Activated naive CD8-positive, alpha-beta T cell treated with anti-CD3 and anti-CD28 coated beads for 36 hours (primary cell): ENCODE measurements at places on chromosomes 11 and 22. TPM values are rescaled to one million over a fixed set of nuclear protein-coding genes. Genes with fewer than 3 reads are reported as not detected.

XKR3 gene
- total RNA-seq, result not detected

POU2AF3 gene
- total RNA-seq, result not detected

SCGB1A1 gene
- total RNA-seq, result not detected

FOLR1 gene
- total RNA-seq, result not detected

SYTL2 gene
- total RNA-seq, result 5.8 TPM

ENTHD1 gene
- total RNA-seq, result 0.39 TPM

DNA sequence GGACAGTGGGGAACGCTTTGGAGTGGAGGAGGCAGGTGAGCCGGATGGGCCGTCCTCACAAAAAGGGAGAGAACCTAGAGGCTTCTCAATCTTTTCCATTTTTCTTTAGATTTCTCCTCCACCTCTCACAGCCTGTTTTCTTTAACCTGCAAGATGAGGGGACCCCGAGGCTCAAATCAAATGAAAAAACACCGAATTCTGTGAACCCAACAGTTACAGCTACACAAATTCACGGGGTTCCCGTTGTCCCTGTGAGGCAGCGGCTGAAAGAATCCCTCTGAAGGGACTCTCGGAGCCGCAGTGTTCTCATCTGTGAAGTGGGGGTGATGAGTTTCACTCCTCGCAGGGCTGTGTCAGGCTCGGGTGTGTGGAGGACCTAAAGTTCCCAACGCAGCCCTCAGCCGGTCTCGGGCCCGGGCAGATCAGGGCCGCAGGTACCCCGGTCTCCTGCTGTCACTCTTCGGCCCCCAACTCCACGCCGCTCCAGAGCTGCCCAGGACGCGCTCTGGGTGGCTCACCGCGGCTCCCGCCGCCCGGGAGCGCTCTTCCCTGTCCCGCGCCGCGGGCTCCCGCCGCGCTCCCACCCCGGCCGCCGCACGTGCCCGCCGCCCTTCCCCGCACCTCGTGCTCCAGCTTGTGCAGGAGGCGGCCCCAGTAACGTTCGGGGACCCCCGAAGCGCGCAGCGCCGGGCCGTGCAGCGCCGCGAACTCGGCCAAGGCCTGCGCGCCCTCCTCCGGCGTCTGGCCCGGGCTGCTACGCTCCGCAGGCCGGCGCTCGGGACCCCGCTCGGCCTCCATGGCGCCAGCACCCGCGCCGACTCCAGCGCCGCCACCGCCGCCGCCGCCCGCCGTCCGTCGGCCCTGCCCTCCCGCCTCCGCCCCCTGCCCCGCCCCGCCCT, at the start of gene TTLL12:
Gene TTLL12 (minus strand): TSS at position 863 of the 899 bp plus-strand sequence. CDS start 65 bp downstream, at position 798.
- no peaks in the 10 kb centered on the region for H3K27me3 ChIP-seq
- H3K36me3 ChIP-seq, result peaks cover 18% of the 10 kb centered on the region
- H3K27ac ChIP-seq, result peak within 1 kb of the TSS; percentile 93

GRCh38 chr11:67270256-67271204, 4.3 kb downstream of the GRK2 start:
- peak overlapping the region; percentile 99 for H3K27ac ChIP-seq
- H3K4me3 ChIP-seq, result peak overlapping the region; percentile 92
- H3K36me3 ChIP-seq, result peaks cover 53% of the 10 kb centered on the region
- peaks cover 66% of the 10 kb centered on the region for H3K4me1 ChIP-seq
- no peaks in the 10 kb centered on the region for H3K27me3 ChIP-seq

DNA sequence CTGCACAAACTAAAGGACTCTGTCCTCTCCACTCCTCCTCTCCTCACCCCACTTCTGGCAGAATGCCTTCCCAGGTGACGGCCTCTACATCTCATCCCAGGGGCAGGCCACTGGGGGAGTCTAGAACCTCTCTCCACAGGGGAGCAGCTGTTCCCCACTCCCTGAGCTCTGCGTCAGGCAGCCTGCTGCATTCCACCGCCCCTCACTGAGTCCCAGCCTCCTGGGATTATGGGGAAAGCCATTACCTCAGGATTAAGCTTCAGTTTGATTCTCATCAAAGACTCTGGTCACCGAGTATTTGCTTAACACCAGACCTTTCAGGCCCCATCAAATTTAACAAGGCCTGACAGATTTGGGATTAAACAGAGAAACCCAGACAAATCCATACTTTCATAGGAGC, 405.9 kb downstream of the NXPE2 start:
- H3K27ac ChIP-seq, result no peak overlapping the region
- no peaks in the 10 kb centered on the region for H3K36me3 ChIP-seq
- H3K4me1 ChIP-seq, result no peaks in the 10 kb centered on the region
- DNase-seq, result no peak
- H3K27me3 ChIP-seq, result no peaks in the 10 kb centered on the region
- no peak overlapping the region for H3K4me3 ChIP-seq

GRCh38 chr11:8060801-8061554, 20.0 kb upstream of the TUB start:
- H3K27me3 ChIP-seq, result no peaks in the 10 kb centered on the region
- H3K36me3 ChIP-seq, result no peaks in the 10 kb centered on the region
- H3K4me1 ChIP-seq, result peaks cover 6% of the 10 kb centered on the region
- no peak overlapping the region for H3K4me3 ChIP-seq
- no peak overlapping the region for H3K27ac ChIP-seq

DNA sequence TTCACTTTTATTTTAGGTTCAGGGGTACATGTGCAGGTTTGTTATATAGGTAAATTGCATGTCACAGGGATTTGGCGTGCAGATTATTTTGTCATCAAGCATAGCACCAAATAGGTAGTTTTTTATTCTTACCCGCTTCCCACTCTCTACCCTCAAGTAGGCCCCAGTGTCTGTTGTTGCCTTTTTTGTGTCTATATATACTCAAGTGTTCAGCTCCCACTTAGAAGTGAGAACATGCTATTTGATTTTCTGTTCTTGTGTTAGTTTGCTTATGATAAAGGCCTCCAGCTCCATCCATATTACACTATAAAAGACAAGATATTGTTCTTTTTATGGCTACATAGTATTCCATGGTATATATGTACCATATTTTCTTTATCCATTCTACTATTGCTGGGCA, 28.5 kb upstream of the LIN7C start:
- DNase-seq, result no peak
- no peak overlapping the region for H3K4me3 ChIP-seq
- H3K27ac ChIP-seq, result no peak overlapping the region
- H3K36me3 ChIP-seq, result no peaks in the 10 kb centered on the region
- no peaks in the 10 kb centered on the region for H3K27me3 ChIP-seq

- peaks cover 50% of the 10 kb centered on the region for H3K4me1 ChIP-seq
- H3K4me3 ChIP-seq, result no peak overlapping the region
- peaks cover 15% of the 10 kb centered on the region for H3K36me3 ChIP-seq
- DNase-seq, result no peak
- H3K27ac ChIP-seq, result no peak overlapping the region
Measured at GRCh38 chr11:96162816-96163499, 180.0 kb downstream of the MAML2 start.

DNA sequence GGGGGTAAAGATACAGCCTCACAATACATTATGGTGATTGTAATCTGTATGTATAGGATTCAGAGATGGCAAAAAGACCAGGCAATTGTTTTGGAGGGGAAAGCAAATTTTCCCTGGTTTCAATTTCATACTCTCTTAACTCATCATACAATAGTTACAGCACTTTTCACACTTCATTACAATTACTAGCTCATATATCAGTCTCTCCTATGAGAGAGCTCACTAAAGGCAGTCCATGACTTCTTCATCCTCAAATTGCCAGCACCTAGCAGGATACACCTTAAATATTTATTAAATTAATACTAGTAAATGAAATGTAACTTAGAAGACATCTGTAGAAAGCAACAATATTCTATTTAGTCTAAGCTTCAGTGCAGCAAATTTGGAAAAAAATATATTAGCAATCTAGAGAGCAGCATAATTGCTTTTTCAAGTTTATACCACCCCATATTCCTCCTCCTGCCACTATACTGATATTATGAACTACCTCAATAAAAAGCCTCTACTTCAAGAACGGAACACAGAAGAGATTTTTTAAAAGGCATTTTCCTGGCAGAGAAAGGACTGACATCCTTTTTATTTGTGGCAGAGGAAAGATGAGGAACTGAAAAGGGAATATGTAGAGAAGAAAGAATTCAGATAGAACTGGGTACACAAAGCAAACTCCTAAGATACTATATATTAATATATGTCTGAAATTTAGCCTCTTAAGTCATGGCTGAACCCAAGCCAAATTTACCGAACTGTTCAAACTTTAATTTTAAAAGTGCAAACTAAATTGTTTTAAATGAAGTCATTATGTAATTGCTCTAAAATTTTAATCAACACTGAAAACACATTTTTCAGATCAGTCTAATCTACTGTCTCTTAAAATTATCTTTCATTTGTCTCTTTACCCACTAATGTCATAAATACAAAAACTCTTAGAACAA, 27.7 kb downstream of the PICALM start:
- H3K4me3 ChIP-seq, result no peak overlapping the region
- no peak for DNase-seq
- H3K27ac ChIP-seq, result peak overlapping the region; percentile 31
- no peaks in the 10 kb centered on the region for H3K27me3 ChIP-seq
- H3K36me3 ChIP-seq, result peaks cover 22% of the 10 kb centered on the region

GRCh38 chr11:120630122-120630521, 118.6 kb downstream of the GRIK4 start:
- H3K4me3 ChIP-seq, result no peak overlapping the region
- H3K27ac ChIP-seq, result no peak overlapping the region
- H3K27me3 ChIP-seq, result peaks cover 7% of the 10 kb centered on the region

DNA sequence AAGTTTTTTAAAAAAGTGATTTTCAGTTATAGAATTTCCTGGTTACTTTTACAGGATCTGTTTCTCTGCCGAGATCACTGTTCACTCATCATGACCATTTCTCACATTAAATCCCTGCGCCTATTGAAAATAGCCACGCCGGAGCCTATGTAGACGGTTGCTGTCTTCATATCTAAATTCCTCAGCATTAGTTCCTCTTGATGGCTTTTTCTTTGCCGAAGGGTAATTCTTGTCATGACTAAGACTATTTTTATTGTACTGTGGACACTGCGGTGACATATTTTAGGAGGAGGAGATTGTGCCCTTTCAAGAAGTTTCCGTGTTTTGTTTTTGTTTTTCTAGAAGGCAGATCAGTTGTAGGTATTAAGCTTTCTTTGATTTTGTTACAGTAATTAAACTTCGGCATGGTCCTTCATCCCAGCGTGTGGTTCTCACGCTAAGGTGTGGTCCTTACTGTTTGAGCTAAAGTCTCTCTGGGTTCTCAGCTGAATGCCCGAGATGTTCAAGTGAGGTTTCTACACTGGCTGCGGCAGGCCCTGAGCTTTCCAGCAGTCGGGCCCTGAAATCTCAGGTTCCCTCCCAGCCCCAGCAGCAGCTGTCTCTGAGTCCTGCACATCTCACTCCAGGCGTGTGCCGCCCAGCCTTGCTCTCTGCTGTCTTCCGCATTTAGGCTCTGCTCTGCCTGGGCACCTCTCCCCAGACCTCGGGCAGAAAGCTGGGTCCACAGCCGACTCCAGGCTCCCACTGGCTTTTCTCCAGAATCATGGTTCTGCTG, 1110.5 kb downstream of the TBC1D22A start:
- H3K4me1 ChIP-seq, result no peaks in the 10 kb centered on the region
- no peak overlapping the region for H3K4me3 ChIP-seq
- peaks cover 14% of the 10 kb centered on the region for H3K27me3 ChIP-seq
- H3K36me3 ChIP-seq, result no peaks in the 10 kb centered on the region

DNA sequence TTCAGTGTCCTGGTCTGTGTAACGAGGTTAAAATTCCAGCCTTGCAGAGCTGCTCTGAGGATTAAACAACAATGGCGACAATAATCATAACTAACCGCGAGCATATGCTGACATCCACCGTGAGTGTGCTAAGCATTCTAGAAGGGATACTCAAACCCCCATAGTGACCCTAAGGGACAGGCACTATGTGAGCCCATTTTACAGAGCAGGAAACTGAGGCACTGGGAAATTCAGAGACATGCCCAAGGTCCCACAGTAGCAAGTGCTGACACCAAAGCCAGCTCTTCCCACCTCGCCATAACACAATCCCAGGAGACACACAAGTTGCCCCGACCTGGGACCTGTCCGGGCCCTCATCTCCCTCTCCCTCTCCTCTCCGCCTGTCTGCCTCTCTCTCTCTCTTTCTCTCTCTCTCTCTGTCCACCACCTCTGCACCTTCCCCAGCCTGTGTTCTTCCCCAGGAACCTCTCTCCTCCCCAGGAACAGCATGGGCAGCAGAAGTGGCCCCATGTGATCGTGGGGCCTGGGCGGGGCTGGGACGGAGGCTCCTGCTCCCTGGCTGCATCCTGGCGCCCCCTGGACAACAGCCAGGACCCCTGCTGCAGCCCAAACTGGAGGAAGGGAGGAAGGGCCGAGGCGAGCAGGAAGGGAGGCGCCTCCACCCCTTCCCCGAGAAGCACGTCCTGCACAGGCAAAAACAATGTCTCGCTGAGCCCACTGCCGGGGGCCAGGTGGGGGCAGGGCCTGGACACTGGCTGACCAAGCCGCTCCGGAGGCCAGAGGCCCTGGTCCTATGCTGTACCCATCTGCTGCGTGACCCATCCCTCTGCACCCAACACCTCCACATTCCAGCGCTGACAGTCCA, 14.8 kb upstream of the MFNG start:
- H3K27me3 ChIP-seq, result no peaks in the 10 kb centered on the region
- H3K4me1 ChIP-seq, result peaks cover 12% of the 10 kb centered on the region
- H3K27ac ChIP-seq, result no peak overlapping the region
- no peak for DNase-seq
- H3K36me3 ChIP-seq, result no peaks in the 10 kb centered on the region
- no peak overlapping the region for H3K4me3 ChIP-seq

DNA sequence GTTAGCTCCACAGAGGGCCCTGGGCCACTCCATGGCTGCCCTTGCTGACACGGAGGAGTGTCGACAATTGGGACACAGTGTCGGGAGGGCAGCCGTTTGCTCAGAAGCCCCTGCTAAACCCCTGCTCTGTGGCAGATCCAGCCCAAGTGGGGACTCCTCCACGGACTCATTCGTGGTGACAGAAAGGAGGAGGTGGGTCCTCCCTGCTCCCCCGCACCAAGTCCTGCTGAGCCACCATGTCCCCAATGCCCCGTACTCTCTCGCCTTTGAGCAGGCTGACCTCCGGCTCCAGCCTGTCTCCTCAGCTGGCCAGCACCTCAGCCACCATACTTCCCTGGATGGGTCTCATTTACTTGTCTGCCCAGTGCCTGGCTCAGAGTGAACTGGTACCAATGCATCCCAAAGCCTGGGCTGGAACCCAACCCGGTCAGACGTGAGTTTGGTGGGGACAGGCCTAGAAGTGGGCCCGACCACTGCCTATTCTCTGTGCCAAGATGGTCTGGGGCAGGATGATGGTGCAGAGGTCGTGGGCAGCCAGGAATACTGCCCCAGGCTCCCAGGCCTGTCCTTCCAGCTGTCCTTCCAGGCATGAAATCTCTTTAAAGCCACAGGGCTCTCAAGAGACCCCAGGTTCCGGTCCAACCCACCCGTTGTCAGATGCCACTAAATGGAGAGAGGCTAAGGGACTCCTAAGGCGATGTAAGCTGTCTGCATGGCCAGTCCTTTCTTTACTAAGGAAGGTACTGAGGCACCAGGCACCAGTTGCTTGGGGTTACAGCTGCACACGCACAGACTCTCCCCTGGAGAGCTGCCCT, 4.3 kb downstream of the CBX6 start:
- no peak overlapping the region for H3K4me3 ChIP-seq
- no peaks in the 10 kb centered on the region for H3K27me3 ChIP-seq
- peaks cover 30% of the 10 kb centered on the region for H3K36me3 ChIP-seq
- DNase-seq, result no peak
- peak overlapping the region; percentile 66 for H3K27ac ChIP-seq

- no peaks in the 10 kb centered on the region for H3K4me1 ChIP-seq
- H3K27ac ChIP-seq, result no peak overlapping the region
- no peaks in the 10 kb centered on the region for H3K36me3 ChIP-seq
- H3K4me3 ChIP-seq, result no peak overlapping the region
Measured at GRCh38 chr22:33385611-33386010, 327.4 kb upstream of the SYN3 start.
